ENCODE measurements at places on chromosomes 11 and 22.

DNA sequence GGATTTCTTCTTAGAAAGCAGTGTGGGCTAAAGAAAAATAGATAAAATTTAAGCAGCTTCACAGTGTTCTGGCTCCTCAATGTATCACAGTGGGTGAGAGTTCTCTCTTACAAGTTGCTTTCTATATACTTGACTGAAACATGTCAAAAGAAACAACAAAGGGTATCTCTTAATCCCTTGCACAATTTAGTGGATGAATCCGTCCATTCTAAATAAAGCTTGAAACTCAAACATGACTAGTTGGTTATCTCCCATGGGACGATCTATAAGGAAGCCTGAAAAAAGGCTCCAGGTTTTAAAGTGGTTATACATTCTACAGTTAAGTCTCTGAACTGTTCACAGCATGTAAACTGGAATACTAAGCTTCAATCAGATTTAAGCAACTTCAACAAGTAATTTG, 993.1 kb upstream of the CNTN5 start:
- no peak for DNase-seq

GRCh38 chr11:47870404-47870803, 22.3 kb upstream of the NUP160 start:
- DNase-seq, result no peak

DNA sequence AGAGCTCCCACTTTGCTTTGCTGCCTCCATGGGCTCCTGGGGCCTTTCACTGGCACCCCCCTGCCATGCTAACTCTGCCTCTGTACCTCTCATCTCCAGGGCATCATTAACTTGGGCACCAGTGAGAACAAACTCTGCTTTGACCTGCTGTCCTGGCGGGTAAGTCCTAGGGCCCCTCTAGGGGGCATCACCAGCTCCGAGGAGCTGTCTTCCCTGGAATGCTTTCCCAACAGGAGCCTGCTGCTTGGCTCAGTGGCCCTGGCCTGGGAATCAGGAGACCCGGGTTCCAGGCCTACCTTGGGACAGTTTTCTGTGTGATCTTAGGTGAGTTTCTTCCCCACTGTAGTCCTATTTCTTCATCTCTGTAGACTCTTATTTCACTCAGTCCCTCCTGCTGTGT, 5.1 kb downstream of the ACCS start:
- no peak for DNase-seq

DNA sequence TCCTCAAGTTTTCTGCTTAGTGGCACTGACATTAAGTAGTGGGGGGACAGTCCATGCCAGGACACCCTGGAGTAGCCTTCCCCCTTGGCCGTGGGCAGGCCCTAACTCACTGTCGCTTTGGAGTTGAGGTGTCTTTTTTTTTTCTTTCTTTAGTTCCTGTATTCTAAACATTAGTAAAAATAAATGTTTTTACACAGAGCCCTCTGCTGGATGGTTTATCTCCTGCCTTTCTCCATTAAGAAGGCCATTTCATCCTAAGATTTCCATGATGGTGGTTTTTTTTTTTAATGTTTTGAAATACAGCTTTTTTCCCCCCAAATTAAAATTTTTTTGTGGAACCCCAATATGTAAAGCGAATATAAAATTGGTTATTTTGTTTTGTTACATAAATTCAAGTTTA, 1.8 kb upstream of the TIGD3 start:
- no peak for DNase-seq

GRCh38 chr22:31177420-31178162, 17.6 kb downstream of the RNF185 start:
- no peak for DNase-seq

DNA sequence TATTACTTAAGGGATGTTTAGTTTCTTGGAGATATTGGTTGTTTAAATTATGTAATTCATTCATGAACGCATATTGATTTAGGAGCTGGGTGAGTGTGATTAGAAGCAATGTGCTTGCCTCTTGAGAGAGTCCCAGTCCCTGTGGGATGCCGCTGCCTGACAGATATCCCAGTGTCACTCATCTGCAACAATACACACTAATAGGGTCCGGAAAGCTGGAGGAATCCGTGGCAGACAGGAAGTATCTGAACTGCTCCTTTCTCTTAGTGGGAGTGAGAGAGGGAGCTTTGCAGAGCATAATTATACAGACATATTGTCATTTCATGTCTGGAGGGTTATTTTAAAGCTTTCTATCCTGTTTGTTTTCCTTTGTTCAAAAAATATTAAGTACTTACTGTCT, 17.4 kb downstream of the AMOTL1 start:
- no peak for DNase-seq

Measured in neural crest cell (in vitro differentiated cells).